ENCODE measurements at places on chromosomes 12 and 14.

GRCh38 chr14:28635387-28635786 lies 131.2 kb upstream of the FOXG1 start:
- no peak for DNase-seq

DNA sequence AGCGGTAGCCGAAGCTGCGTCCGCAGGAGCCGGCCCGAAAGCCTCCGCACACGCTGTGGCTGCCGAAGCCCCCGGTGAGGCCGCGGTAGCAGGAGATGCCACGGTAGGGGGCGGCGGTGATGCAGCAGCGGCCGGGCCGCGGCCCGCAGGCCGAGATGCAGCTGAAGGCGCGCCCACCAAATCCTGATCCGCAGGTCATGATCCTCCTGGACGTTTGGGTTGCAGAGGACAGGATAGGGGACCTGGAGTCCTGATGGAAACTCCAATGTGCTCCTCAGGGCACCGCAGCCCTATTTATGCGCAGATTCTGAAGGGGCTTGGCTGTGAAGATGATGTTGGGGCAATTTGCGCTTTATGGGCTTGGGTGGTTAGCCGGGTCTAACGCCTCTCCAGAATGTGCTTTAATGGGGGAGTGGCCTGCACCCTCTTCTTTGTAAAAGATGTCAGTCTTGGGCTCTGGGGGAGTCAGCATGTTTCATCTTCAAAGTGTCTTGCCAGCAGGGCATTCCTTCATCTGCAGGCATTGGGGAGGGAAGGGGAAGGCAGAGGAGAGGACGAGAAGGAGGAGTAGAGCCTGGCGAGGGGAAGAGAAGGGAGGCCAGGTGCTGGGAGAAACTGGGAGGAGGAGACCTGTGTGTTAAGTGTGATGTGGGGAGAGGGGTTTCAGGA lies at the start of gene KRT81:
Gene KRT81 (minus strand): TSS at position 268 of the 669 bp plus-strand sequence. CDS start 69 bp downstream, at position 199.
- no peak for DNase-seq

- no peak for DNase-seq
Observed at GRCh38 chr12:25639406-25639805, 86.3 kb upstream of the LMNTD1 start.

DNA sequence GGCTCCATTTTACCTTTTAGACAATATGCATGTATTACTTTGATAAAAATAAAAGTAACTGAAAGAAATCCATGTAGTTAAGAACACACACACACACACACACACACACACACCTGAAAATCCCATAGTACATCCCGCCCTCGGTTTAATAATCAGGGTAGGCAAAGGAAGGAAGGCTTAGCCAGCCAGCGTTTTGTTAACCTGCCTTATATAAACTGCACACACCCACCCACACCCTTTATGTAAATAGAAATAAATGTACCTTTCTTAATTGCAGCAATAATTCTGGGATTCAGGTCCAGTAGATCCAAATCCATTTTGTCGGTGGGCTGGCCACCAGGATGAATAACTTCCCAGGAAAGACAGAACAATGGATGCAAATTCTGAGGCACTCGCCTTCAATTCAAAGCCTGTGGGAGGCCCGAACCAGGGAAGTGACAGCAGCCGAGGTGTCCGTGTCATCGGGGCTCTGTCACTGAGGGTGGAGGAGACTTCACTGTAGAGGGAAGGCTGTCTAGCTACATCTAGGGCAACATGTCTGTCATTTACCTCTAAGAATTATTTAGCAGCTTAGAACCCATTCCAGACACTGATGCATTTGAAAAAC lies 4.4 kb downstream of the XRCC3 start:
- DNase-seq, result no peak

DNA sequence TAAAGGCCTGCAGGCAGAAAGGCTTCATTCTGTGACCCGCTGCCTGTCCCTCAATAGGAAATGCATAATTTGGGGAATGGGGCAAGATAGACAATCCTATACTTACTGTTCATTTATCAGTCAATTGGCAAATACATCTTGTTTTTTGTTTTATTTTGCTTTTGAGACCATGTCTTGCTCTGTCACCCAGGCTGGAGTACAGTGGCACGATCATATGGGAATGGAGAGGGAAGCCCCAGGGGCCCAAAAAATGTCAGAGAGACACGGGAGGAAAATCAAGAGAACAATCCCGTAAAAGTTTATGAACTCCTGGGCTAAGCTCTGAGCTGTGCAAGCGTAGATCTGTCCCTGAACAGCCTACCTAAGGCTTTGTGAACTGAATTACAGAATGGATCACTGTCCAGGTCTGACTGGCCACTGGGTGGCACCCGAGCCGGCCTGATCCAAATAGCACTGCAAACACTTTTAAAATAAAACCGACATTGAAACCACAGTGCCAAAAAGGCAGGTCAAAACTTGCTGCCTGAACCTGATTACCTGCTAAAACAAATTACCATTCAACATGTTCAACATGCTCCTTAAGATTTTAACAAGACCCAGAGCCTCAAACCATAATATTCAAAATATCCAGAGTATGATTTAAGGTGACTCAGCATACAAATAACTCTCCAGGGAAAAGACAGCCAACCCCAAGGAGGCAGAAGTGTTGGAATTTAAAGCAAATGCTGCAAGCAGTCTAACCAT lies 11.8 kb downstream of the COPS7A start:
- no peak for DNase-seq

DNA sequence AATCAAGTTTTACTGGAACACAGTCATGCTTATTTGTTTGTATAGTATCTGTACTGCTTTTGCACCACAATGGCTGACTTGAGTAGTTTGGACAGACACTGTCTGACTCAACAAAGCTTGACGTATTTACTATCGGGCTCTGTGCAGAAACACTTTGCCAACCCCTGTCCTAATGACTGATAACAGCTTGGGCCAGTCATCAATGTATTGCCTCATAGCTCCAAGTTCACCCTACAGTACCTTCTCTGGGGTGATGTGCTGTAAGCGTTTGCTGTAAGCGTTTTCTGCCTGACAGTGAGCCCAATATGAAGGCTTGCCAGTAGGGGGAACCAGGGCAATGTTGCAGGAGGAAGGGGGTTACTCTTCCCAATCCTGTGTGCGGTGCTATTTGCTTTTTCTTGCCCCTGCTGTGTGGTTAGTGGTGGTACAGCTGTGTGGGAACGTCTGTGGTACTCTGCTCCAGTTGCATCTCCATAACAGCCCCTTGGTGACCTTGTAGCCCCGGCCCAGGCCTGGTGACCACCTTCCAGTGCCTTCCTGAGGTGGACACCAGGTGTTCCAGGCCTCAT lies 5.4 kb upstream of the CCDC177 start:
- no peak for DNase-seq

- DNase-seq, result no peak
Observed at GRCh38 chr12:130115646-130116045, 46.6 kb upstream of the FZD10 start.

GRCh38 chr12:32897687-32898573 lies 1.4 kb upstream of the PKP2 start:
- no peak for DNase-seq

GRCh38 chr12:76232013-76232412 lies 116.2 kb downstream of the BBS10 start:
- DNase-seq, result no peak

DNA sequence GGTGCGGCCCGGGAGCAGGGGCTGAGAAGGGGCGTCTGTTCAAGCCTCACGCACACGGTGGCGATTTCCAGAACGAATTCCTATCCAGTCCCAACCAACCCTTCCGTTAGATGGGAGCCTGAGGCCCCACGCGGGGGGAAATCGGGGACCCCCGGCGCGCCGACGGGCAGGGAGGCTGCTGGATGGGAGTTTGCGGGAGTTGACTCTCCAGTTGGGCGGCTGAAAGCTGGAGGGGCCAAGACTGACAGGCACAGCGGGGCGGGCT lies 9.8 kb downstream of the EXOC3L4 start:
- DNase-seq, result no peak

DNA sequence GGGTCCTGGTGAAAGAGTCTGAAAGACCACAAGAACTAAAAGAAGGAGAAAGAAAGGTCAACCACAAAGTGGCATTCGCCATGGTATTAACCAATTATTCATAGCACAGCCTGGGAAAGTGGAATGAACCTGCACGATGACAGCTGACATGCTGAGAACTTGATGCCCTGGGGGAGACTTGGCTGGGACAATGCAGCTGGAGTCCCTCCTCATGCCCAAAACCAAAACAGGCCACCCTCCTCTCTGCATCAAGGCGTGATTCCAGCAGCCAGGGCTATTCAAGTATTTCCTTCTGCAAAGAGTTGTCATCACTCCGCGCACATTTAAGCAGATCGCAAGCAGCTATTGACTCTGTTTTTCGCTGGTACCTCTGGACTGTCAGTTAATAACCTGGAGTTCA lies 167.1 kb upstream of the NOS1 start:
- no peak for DNase-seq

DNA sequence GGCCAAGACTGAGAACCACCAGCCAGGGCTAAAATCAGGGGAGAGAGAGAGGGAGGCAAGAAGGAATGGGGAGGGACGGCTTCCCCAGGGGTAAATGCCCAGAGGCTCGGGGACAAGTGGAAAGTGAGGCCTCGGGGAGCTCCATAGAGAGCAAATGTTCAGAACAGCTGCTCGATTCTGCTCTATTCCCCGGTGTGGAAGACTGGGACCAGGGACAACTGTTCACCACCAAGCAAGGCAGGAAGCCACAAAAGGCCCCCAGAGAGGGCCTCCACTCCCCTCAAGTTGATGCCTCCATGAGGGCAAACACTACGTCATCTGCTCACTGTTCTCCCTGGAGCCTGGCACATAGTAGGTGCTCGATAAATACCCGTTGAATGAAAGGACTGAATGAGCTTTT lies 53.5 kb downstream of the IRF2BPL start:
- DNase-seq, result no peak

DNA sequence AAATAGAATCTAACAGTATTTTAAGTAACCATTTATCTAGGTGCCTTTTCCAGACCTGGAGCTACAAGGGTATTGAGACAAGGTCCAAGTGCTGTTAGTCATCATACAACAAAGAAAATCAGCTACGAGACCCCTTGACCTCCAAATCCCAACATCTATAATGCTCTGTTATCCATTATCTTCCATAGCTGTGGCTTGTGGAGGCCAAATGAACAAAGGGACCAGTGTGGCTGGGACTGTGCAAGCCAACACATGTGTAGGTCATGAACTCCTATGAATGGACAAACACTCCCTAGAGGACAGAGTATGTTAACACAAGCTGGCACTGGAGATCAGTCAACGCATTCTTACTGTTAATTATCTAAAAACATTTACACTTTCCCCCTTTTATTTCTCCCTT lies 374.5 kb downstream of the EMP1 start:
- DNase-seq, result no peak

- no peak for DNase-seq
Observed at GRCh38 chr12:6056406-6057240, 67.8 kb downstream of the VWF start.

DNA sequence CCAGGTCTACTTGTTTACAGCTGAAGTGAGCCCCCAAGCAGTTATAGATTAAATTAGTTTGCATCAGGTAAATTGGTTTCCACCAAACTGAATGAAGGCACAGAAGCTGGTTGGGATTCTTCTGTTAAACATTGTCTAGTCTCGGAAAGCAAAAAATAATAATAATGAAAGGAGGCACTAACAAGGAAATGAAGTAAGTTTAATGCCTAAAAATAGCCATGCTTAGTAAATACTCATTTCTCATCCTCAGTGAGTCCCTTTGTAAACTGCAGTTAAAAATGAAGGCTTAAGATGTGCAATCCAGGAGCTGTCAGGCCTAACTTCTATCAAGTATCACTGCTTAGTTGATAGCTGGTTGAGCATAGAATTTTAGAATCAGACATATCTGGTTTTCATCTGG lies 113.5 kb downstream of the BTG1 start:
- DNase-seq, result no peak

DNA sequence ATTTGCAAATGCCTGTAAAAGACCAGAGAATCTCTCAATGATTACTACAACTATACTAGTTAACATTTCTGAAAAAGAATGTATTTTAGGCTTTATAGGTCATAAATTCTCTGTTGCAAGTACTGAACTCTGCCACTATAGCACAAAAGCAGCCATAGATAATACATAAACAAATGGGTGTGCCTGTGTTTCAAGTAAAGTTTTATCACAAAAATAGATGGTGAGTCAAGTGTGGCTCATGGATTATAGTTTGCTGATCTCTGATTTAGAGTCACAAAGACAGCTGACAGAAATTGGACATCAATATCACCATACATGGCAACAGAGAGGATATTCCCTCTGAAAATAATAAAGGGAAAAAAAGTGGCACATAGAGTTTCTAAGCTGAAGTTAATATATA lies 68.1 kb downstream of the FSCB start:
- DNase-seq, result no peak

GRCh38 chr12:121145221-121145620 lies 12.5 kb downstream of the P2RX7 start:
- no peak for DNase-seq

GRCh38 chr12:31407562-31407961 lies 81.6 kb upstream of the SINHCAF start:
- DNase-seq, result no peak

GRCh38 chr14:83744224-83744623 lies 1785.7 kb upstream of the FLRT2 start:
- DNase-seq, result no peak

DNA sequence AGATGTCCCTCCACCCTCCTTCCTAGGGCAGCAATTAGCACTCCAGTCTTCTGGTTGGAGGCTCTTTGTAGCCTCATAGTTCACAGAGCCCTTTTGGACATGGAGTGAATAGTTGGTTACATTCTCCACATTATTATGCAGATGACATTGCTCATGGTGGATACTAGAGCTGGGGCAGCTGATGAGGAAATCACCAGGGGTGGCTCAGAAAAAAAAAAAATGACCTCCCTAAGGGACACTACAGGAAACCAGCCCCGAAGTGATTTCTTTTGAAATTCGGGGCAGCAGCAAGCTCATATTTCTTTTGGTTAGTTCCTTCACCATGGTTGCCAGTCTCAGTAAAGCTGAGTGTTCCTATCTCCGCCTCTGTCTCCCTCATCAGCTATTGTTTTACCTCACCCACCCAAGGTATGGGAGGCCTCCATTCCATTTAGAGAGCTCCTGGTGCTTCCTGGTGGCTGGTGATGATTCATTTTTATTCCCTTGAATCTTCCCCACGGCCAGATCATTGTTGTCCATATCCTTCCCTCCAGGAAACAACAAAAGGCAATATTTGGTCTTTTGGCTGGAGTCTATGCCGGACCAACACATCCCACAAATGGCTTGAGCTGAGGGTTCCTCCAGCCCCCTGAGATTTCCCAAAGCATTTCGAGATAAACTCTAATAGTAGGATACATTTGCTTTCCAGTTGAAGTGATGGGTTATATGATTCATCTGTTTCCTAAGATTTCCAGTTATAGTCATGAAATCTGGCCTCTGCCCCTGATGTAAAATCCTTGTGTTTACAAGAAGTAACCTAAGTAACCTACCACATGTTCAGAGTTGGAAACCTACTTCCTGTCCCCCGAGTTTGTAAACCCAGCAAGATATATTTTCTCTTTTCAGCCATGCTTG lies 56.2 kb upstream of the NID2 start:
- no peak for DNase-seq

All from thoracic aorta (tissue), 2 donors.